GM04503 (cell line): ENCODE measurements at places on chromosomes 3 and 15.

GRCh38 chr3:144875211-144875610 lies 903.6 kb downstream of the DIPK2A start:
- DNase-seq = no peak

GRCh38 chr3:41915353-41915752 lies 46.5 kb downstream of the ULK4 start:
- DNase-seq = no peak

GRCh38 chr3:188358787-188359493 lies 205.0 kb downstream of the LPP start:
- no peak for DNase-seq

- DNase-seq = peak; percentile 57
Observed at GRCh38 chr15:78085928-78086327, 6.4 kb upstream of the SH2D7 start.

DNA sequence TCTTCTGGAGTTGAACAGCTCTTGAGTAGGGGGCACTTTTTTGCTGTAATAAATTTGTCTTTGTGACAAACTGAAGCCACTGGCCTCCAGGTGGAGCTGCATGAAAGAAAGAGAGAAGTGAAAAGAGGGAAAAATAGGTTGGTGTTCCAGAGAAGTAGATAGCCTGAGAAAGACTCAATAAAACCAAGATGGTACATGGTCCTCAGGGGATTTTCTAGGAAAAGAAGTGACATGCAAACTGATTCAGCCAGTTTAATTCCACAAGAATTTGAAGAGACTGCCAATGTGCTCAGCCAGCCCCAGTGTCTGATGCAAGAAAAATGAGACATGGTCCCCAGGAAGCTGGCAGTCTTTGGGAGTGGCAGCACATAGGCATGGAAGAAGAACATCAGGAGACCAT lies 152.7 kb downstream of the CD47 start:
- peak; percentile 65 for DNase-seq

GRCh38 chr3:64623125-64623524 lies 64.7 kb downstream of the ADAMTS9 start:
- no peak for DNase-seq

DNA sequence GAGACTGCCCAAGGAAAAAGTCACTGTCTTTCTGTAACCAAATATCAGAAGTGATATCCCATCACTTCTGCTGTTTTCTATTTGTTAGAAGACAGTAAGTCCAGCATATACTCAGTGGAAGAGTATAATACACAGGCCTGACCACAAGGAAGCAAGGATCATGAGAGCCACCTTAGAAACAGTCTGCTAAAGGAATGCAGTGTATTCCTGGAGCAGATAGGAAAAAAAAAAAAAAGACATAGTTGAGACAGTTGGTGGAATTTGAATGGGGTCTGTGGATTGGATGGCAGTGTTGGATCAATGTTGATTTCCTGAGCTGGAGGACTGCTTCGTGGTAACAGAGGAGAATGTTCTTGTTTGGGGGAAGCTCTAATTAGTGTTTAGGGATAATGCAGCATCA lies 26.5 kb upstream of the FBXL2 start:
- DNase-seq = no peak

GRCh38 chr15:73763931-73764330 lies 10.8 kb upstream of the INSYN1 start:
- no peak for DNase-seq

GRCh38 chr3:3951071-3951470 lies 151.8 kb downstream of the LRRN1 start:
- no peak for DNase-seq

DNA sequence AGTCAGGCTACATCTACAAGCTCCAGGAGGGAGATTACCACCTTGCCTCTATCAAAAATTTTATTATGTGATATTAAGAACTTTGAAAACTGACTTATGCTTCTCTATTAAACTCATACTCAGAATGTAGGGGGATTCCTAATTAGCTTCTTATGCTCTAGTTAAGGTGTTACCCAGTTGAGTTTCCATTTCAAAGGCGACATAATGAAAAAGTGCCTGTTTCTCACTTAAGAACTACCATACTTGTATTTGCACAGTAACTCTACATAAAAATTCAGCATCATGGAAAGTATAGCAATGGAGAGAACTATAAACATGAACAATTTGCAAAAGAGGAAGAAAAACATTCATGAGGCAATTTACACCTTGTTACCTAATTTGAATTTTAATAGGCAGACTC lies 739.1 kb downstream of the ZPLD1 start:
- no peak for DNase-seq

DNA sequence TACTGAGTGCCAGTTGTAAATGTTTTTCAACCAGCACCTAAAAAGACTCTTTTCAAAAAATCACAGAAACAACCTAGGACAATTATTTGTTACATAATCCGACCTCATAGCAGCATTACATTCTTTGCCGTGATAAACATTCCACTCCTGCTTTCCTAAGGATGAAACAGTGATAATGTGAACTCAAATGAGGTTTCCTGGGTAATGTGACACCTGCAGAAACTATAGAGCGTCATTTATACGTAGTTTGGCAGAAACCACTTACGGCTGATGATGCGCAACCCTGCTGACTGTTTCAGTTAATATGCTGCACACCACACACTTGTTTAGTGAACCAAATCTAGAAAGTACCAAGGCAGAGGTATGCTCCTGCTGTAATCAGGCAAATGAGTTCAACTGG lies 55.8 kb downstream of the SEMA6D start:
- no peak for DNase-seq

GRCh38 chr3:101859882-101860448 lies 10.7 kb downstream of the NFKBIZ start:
- DNase-seq = no peak

DNA sequence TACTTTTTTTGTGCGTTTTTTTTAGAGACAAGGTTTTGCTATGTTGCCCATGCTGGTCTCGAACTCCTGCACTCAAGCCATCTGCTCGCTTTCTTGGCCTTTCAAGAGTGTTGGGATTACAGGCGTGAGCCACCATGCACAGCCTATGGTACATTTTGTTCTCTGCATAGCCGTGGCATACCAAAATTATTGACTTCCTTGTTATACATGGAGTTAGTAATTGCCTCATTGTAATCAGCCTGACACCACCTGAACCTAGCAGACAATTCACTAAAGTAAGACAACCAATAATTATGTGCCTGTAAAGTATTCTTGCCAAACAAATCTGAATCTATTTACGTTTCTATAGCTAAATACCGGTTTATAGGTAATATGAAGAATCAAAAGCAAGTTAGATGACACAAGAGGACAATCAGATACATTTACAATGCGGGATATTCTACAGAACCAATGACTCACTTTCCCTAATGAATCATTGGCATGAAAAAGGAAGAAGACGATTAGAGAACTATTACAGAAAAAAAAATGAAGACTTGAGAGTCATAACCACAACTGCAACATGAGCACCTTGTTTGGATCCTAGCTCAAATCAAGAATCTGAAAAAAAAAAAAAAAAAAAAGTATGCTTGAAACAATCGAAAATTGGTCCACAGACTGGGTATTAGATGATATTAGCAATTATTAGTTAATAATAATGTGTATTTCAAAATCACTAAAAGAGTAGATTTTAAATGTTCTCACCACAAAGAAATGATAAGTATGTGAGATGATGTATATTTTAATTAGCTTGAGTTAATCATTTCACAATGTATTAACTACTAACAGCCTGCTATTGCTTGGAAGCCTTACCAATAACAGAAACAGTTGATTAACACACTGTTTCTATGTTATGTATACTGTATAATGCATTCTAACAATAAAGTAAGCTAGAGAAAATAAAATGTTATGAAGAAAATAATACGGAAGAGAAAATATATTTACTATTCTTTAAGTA lies 7.1 kb downstream of the GUCA1C start:
- no peak for DNase-seq
